ENCODE measurements at places on chromosomes 7 and 10. TPM values are rescaled to one million over a fixed set of nuclear protein-coding genes. Genes with fewer than 3 reads are reported as not detected.

- DNase-seq, result peak; percentile 12
Observed at GRCh38 chr7:99079104-99079503, 64.8 kb downstream of the SMURF1 start.

- no peak for DNase-seq
Observed at GRCh38 chr10:86197166-86197790, 169.3 kb downstream of the GRID1 start.

DNA sequence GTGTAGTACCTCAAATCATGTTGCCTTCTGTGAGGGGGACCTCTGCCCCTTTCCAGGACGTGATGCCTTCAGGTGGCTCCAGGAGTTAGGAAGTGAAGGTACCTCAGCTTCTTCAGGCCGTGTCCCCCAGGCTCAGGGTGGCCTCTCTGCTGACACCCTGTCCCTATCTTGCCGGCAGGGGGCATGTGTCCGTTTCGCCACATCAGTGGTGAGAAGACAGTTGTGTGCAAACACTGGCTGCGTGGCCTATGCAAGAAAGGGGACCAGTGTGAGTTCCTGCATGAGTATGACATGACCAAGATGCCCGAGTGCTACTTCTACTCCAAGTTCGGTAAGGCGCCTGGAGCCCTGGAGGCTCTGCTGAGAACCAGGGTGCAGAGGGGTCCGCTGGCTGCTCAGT is 9.2 kb downstream of the CPSF4 start:
- no peak for DNase-seq

- DNase-seq, result no peak
Observed at GRCh38 chr10:124233546-124234138, 140.2 kb upstream of the CHST15 start.

DNA sequence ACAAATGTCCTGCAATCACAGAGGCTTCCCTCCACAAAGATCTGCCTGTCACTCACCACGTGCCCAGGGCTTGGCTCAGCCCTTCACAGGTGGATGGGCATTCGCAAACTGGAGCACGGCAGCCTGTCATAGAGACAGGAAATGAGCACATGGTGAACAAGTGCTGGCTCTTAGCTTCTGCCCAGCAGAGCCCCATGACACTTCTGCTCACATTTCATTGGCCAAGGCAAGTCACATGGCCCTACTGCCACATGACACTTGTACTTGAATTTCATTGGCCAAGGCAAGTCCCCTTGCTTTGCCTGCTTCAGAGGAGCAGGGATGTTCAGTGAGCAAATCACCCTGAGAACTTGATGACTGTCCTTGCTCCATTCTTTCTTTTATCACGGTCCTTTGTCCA is 110.8 kb upstream of the PPP2R2D start:
- DNase-seq, result no peak

DNA sequence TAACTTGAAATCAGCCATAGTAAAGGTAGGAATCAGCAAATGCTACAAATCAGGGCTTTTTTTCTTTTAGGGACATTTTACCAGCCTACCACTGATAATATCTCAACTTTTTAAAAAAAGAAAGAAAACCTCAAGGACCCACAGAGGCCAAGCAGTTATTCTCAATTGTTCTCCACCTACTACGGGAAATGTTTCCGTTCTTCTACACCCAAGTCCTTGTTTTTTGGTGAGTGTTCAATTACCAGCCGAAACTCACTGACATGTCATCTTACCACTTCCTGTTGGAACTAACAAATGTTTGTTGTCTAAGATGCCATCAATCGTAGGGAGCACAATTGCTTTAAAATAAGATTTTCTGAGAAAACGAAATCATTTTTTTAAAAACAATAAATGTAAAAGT is 50.2 kb upstream of the CDK1 start:
- DNase-seq, result no peak

TMEM72 gene
- total RNA-seq, result 0.27 TPM

SPAM1 gene
- total RNA-seq, result not detected
